Left lobe of liver (tissue), 2 donors: ENCODE measurements at places on chromosomes 16 and 17. TPM values are rescaled to one million over a fixed set of nuclear protein-coding genes. Genes with fewer than 3 reads are reported as not detected.

Gene NOTUM
- 4.2 TPM for total RNA-seq

Gene C16orf89
- not detected for total RNA-seq

Gene SOST
- total RNA-seq, result not detected

Gene TMEM238L
- not detected for total RNA-seq

Gene C1QTNF8
- not detected for total RNA-seq

Gene RGS9
- total RNA-seq, result 3.0 TPM

Gene GINS2
- total RNA-seq, result 0.88 TPM

Gene LPO
- not detected for total RNA-seq

Gene INCA1
- 0.88 TPM for total RNA-seq

Gene KRTAP4-9
- total RNA-seq, result not detected

Gene GOSR2
- 28.1 TPM for total RNA-seq

Gene SLFN13
- 1.6 TPM for total RNA-seq

Gene SULT1A2
- 50.3 TPM for total RNA-seq

Gene TP53TG3C
- total RNA-seq, result not detected

Gene SLC38A8
- not detected for total RNA-seq

Gene MYH1
- not detected for total RNA-seq

Gene RHBDL3
- 0.15 TPM for total RNA-seq

Gene KCNAB3
- total RNA-seq, result 1.3 TPM

Gene STH
- not detected for total RNA-seq

Gene PLA2G10
- total RNA-seq, result not detected

Gene TM4SF5
- total RNA-seq, result 79.0 TPM

Gene KLHL10
- not detected for total RNA-seq

Gene C17orf100
- 1.9 TPM for total RNA-seq

Gene TSC2
- 117 TPM for total RNA-seq

Gene MT1A
- total RNA-seq, result 141 TPM

Gene HOXB4
- 1.1 TPM for total RNA-seq

Gene DCAKD
- 19.3 TPM for total RNA-seq
